ENCODE measurements at places on chromosomes 5 and 9.

DNA sequence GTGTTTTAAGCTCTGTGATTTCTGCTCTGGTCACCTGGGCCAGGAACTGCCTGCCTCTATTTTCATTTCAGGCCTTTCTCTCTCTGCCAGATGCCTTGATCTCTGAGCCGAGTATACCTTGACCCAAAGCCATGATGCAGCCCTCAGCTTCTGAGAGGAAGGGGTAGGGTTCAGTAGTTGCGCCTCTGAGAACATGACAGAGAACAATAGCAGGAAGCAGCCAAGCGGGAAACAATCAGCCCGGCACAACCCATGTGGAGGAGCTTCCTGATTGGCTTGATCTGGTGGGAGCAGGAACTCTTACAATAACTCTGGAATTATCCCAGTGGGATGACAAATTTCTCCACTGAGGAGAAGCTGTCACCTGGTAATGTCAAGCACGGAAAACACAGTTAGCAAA is 127.4 kb downstream of the PALM2AKAP2 start:
- DNase-seq, result no peak

GRCh38 chr9:86062845-86063693 is 36.3 kb downstream of the GOLM1 start:
- DNase-seq, result no peak

GRCh38 chr5:54024466-54024865 is 285.9 kb downstream of the ARL15 start:
- DNase-seq, result no peak

DNA sequence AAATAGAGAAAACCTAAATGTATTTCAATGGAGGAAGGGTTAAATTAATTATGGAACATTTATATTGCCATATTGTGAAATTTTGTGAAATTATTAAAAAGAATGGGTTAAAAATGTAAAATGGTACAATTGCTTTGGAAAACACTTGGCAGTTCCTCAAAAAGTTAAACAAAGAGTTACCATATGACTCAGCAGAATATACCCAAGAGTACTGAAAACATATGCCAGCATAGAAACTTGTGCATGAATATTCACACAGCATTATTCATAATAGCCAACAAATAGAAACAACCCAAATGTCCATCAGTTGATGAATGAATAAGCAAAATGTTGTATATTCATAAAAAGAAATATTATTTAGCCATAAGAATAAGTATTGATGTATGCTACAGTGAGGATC is 181.0 kb upstream of the MAST4 start:
- no peak for DNase-seq

DNA sequence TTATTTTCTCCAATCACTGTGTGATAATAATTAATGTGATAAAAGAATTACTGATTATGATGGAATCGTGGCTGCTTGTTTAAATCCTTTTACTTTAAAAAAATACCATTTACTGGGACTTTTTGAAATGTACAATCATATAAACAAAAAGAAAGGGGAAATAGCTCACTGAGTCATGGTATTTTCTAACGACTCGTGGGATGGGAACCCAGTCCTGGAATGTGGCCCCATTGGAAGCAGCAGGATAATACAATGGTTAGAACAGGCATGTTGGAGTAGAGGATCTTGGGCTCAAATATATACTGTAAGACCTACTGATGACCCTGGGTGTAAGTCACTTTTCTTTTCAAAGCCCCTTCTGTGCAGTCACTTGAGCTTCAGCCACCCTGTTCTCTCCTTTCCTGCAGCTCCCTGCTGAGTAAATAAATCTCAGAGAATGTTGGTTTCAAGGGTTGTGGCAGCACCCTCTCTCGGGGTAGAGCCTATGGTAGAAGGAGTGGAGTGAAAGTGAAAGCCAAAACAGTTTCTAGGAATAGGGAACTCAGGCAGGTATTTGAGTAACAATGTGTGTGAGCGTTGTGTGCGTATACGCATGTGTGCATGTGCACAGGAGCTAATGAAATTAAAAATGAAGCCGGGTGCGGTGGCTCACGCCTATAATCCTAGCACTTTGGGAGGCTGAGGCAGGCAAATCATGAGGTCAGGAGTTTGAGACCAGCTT is 40.8 kb upstream of the LARP1 start:
- DNase-seq, result peak; percentile 1

DNA sequence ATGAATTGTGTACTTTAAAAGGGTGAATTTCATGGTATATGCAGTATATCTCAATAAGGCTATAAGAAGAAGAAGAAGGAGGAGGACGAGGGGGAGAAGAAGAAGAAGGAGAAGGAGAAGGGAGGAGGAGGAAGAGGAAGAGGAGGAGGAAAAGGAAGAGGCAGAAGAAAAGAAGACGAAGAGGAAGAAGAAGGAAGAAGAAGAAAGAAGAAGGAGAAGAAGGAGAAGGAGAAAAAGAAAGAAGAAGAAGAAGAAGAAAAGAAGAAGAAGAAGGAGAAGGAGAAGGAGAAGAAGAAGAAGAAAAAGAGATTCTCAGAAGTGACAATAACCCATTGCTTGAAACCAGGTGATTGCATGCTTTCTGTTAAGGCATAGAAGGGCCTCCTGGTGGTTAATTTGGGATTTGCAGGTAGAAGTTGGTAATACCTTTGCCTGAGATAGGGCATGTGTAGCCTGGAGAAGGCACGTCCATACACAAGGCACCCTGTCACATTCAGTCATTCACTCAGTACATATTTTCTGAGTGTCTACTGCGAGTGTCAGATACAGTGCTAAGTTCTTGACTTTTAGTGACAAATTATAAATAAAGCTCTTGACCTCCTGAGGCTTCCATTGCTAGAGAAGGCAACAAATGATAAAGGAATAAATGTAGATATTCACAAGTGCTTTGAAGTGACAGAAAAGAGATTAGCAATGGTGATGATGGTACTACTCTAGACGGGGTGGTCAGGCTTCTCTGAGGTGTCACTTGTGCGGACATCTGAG is 231.3 kb downstream of the NPR3 start:
- DNase-seq, result no peak

DNA sequence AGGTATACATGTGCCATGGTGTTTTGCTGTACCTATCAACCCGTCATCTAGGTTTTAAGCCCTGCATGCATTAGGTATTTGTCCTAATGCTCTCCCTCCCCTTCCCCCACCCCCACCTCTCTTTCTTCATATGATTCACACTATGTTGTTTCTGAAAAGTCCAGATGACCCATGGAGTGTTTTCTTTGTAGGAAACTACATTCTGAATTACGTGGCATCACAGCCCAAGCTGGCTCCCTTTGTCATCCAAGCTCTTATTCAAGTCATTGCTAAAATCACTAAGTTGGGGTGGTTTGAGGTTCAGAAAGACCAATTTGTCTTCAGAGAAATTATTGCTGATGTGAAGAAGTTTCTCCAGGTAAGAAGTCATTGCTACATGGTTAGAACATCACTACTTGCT is 30.4 kb downstream of the RANBP17 start:
- DNase-seq, result no peak

DNA sequence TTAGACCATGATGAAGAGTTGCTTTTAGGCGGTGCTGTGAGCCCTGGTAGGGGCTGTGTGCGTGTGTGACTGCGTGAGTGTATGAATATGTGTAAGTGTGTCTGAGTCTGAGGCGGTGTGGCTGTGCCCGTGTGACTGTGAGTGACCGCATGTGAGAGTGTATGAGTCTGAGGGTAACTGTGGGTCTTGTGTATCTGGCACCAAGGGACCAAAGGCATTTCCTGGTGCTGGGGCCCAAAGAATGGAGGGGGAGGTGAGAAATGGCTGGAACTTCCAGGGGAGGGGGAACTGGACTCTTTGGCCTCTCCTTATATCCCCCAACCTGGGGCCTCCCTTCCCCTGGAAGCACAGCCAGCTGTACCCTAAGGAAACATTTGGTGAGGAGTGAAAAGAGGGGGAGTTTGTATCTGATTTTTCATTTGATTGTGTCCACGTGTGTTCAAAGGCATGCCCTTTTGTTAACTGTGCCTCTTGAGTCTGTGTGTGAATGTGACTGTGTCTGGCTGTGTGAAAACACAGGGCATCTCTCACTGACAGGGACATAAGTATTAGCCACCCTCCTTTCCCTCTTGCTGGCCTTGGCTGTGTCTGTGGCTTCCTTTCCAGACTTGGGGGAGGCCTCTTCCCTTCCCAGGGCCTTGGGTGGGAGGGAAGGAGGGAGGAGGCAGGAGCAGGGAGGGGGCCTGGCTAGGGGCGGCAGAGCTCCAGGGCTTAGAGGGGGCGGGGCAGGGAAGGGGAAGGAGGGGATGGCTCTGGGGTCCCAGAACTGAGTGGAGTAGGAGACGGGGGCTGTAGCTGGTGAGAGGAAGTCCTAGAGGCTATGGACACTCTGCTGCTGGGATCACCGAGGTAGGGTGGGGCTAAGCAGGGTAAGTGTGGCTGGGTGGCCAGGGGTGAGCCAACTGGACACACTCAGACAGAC is 1.4 kb downstream of the IL11RA start:
- DNase-seq, result peak; percentile 38

DNA sequence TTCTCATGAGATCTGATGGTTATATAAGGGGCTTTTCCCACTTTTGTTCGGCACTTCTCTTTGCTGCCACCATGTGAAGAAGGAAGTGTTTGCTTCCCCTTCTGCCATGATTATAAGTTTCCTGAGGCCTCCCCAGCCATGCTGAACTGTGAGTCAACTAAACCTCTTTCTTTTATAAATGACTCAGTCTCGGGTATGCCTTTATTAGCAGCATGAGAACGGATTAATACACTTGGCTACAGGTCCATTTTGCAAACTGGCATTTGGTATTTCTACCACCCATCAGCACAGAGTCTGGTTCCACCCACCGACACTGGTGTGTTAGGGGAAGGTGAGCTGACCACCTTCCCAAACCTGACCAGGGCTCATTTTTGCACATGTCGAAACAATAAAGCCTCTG is 47.9 kb upstream of the RARS1 start:
- DNase-seq, result no peak

GRCh38 chr9:19161257-19162025 is 34.1 kb upstream of the PLIN2 start:
- DNase-seq, result no peak

GRCh38 chr9:86591472-86591871 is 237.3 kb upstream of the TUT7 start:
- DNase-seq, result no peak

DNA sequence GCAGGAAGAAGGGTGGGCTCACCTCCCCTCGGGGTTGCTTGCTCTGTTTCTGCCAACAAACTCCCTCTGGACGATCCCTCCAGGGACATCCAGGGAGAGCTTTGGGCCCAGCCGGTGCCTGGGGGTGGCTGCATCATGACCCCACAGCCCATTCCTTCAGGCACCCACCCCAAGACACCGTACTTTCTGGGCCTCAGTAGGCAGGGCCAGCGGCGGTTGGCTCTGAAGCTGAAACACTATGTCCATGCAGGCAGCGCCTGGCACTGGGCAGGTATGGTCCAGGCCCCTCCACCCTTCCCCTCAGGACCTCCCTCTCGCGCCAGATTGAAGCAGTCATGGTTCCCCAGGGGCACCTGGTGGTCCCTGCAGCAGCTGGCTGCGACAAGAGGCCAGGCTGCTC is 18.5 kb upstream of the SUSD3 start:
- no peak for DNase-seq

DNA sequence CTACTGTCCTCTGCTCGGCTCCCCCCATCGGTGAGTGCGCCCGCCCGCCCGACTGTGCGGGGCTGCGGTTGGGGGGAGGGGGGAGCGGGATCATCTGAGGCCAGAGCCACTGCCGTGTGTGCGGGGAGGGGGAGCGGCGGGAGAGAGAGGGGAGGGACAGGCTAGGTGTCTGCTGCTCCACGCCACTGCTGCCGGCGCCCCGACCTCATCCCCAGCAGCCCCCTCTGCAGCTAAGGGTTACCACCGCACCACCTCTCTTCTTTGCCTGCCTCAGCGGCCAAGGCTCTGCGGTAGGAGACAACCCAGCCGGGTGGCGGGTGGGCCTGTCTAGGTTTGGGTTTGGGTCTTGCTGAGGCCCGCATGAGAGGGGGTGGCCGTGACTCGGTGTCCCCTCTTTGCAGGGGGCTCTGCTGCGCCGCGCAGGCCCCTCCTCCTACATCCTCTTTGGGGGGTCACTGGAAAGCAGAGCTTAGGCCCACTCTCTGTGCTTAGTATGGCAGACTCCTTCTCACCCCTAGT is 670 bp upstream of the PURA start:
- no peak for DNase-seq

GRCh38 chr5:141843156-141843927 is 34.9 kb downstream of the PCDH1 start:
- DNase-seq, result no peak

- no peak for DNase-seq
Observed at GRCh38 chr9:101476576-101477208, 41.1 kb upstream of the ALDOB start.

DNA sequence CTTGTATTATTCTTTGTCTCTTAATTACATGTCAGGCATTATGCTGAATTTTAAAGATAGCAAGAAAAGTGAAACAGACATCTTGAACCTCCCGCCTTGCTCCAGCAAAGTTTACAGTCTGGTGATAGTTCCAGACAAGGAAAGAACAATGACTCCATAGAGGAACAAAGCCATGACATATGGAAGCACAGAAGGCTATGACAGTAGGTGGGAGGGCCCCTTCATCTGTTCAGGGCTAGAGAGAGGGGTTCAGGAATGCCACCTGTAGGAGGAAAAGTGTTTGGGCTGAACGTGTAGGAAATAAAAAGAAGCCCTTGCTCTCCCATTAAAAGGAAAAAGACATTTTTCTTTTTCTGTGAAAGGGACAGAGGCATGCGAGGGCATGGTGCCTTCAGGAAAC is 315.6 kb downstream of the TRIM32 start:
- DNase-seq, result no peak

DNA sequence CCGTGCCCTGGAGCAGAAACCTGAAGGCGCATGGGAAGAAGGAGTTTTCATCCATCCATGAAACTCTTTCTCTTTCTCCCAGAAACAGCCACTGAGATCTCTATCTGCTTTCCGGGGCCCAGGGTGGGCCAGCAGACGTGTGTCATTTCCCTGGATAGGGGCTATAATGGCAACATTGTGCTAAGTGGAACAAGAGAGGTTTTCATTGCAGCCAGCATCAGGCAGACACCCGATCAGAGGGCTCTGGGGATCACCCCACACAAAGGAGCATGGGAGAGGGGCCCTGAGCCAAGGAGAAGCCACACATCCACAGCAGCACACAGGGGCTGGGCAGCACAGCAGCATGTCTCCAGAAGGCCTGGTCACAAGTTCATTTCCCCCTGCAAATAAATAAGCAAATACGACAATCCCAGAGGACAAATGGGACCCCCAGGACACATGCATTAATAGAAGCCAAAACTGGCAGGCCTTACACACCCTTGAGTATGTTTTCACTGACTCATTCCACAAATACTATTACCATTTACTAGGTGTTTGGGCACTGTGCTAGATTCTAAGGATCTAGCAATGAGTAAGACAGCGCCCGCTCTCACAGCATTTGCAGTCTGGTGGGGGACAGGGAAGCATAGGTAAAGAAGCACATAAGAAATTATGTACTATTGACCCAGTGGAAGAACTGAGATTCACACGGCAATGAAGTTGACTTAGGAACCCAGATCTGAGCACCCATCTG is 4.3 kb upstream of the AFAP1L1 start:
- no peak for DNase-seq

All from NCI-H1092 treated with DMSO at 0.1 percent for 48 hours (cell line).